ENCODE measurements at places on chromosomes 16 and 17. TPM values are rescaled to one million over a fixed set of nuclear protein-coding genes. Genes with fewer than 3 reads are reported as not detected.
A peak's percentile ranks its signal among the peaks of the same experiment; 100 is the strongest.

DNA sequence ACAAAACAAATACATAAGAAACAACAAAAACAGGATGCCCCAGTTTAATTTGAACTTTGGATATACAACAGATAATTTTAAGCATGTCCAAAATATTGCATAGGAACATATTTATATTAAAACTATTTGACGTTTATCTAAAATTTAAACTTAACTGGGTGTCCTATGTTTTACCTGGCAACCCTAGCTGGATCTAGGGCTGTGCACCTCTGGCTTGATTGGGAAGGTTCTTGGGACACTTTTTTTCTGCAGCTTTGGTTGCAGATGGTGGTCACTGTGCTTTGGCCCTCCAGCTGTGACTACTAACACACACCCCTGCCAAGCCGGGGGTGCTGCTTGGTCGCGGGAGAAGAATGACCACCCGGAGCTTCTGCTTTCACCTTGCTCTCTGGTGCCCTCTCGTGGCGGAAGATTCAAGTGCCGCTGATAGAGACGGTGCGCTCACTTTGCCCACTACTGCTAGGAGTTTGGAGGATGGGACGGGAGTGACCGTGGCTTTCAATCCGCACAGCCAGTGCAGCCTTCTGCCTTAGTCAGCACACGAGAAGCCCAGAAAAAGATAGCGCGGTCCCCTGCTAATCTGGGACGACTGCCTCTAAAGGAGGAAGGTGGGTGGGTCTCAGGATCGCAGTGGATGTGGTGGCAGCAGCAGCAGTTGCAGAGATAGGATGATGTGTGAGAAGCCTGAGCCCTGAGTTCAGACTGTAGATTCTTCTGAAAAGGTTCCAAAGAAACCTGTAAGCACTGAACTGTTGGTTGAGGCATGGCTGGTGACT is 6.7 kb downstream of the SPACA3 start:
- DNase-seq, result peak; percentile 70

GRCh38 chr16:70677499-70678120 is 8.2 kb downstream of the MTSS2 start:
- DNase-seq, result no peak

GRCh38 chr16:81650982-81651562 is 128.0 kb upstream of the PLCG2 start:
- DNase-seq, result peak; percentile 91

DNA sequence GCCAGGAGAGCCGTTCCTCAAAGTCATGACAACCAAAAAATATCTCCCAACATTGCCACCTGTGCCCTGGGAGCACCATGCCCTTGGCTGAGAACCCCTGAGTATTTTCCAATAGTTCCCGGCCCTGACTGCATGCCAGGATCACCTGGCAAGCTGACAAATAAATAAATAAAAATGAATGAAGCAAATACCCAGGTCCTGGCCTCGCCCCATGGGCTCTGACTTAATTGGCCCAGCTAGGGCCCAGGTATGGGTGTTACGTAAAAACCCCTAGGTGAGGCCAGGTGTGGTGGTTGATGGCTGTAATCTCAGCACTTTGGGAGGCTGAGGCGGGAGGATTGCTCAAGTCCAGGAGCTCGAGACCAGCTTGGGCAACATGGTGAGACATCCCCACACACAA is 2.7 kb upstream of the C16orf74 start:
- no peak for DNase-seq

The HOXB13 gene
- not detected for polyA plus RNA-seq

- DNase-seq, result no peak
Measured at GRCh38 chr16:64534180-64534780, 587.6 kb downstream of the CDH11 start.

DNA sequence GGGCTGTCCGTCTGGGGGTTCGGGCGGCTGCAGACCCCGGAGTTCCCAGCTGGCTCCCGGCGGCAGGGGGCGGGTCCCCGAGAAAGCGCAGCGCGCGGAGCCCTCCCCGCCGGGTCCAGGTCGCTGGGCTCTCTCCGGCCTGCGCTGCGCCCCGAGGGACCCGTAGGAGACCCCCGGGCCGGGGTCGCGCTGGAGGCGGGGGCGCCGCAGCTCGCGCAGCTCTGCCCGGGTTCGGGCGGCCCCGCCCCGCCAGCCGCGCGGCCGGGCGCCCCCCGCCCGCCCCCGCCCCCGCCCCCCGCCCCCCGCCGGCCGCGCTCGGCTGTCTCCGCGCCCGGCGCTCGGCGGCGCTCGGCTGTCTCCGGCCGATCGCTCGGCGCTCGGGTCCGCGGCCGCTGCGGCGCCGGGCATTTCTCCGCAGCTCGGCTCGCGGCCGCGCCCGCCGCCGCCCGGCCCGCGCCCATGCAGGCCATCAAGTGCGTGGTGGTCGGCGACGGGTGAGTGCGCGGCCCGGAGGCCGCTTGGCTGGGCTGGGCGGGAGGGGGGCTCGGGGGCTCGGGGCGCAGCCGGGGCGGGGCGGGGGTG is at the start of gene RAC3:
Gene RAC3, plus strand, starts transcription at position 376 of the 582 bp plus-strand sequence. Its CDS starts 84 bp downstream, at position 460.
- DNase-seq, result no peak

- peak; percentile 27 for DNase-seq
Measured at GRCh38 chr16:31874366-31875111, 932 bp downstream of the ZNF267 start.

GRCh38 chr16:10619271-10619849 is 39.0 kb upstream of the EMP2 start:
- DNase-seq, result no peak

DNA sequence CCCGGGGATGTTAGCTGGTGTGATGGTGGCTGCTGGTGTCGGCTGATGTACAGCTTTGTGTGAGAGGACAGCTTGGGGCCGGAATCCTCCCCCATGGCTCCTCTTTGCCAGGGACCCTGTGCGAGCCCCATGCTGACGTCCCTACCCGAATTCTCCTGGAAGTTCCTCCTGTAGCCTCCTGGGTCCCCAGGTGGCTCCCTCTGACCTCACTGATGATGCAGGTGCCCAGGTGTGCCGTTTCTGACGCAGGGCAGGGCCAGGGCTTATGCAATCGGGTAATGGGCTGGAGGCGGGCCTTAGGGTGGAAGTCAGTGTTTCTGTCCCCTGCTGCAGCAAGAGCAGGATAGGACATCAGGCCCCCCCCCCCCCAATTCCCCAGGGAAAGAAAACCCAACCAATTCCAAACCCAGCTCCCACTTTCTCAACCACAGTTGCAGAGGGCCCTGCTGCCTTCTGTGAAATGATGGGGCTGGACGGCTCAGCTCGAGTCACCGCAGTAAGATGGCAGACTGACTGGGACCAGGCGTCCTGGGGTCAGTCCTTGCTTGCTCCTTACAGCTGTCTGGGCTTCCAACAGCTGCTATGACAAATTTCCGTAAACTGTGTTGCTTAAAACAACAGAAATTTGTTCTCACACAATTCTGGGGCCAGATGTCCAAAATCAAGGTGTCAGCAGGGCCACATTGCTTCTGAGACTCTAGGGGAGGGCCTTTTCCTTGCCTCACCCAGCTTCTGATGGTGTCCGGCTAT is 139.0 kb upstream of the PLCG2 start:
- no peak for DNase-seq

GRCh38 chr17:15446036-15446435 is 21.4 kb downstream of the CDRT4 start:
- no peak for DNase-seq

DNA sequence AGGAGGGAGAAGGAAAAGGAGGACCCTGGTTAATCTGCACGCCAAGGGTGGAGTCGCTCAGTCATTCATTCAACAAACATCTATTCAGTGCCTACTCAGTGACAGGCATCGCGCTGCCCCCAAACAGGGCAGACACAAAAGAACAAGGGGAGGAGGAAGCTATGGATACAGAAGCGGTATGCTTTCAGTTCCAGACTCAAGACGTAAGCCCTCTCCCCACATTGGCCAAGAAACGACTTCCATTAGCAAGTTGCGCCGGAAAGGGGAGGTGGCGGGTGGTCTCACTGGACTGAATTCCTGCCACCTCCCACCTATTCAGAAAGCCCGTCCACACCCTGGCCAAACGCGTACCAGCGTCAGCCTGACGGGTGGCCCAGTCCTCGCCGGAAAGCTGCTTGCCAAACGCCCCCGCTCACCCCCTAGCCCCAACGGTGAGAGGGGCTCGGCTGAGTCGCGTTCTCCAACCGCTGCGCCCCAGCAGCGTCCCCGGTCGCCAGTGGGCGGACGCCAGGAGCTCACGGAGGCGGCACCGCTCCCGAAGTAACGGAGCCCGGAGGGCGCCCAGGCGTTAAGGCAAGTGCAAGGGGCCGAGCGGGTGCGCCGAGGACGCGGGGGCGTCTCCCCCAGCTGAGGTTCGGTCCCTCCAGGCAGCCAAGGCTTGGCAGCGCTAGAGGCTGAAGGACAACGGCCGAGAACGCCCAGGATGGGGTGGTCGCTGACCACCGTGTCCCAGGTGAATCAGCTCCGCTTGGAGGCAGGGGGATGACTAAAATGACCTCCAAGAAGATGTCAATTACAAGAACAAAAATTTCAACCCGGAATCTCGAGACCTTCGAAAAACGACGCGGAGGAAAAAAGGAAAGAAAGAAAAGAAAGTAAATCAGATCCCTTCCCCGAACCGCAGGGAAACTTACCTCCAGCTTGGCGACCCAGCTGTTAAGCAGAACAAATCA is 470.7 kb downstream of the SOX9 start:
- DNase-seq, result no peak

DNA sequence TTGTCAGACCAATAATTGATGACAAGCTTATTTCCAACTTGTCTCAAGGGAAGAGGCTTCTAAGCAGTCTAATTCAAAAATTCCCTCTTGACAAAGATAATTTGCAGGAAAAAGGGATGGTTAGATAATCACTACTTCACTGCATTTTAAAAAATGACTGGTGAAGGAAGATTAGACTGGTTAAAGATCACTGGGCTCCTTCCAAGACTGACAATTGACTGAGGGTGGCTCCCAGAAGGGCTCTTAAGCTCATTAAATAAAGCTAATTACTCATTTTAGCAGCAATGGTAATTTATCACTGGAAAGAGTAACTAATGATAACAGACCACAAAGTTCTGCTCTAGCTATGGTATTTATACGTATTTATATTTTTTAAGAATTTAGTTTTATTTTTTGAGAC is 4.4 kb upstream of the HEATR3 start:
- no peak for DNase-seq

The FBXL16 gene
- polyA plus RNA-seq, result 0.72 TPM

DNA sequence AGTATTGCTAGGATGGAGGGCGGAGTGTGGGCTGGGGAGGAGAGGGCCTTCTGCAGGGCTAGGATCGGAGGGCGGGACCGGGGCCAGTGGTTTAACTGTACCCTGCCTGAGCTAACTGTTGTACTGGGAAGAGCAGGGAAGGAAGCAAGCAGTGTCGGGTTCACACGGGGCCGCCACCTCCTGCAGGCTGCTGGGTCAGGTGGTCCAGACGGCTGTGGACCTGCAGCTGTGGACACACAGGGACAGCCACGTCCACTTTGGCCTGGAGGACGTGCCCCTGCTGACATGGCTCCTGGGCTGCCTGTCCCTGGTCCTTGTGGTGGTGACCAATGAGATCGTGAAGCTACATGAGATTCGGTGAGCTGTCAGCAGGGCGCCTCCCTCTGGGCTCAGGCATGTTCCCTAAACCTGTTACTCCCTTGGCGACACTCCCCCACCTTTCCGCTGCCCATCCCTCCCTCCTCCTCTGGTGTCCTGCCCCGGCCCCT is 16.6 kb downstream of the CASKIN2 start:
- DNase-seq, result no peak

The MT1A gene
- not detected for polyA plus RNA-seq

The DNAH9 gene
- polyA plus RNA-seq, result 0.76 TPM

GRCh38 chr16:87249425-87249824 is 67.8 kb downstream of the C16orf95 start:
- no peak for DNase-seq

DNA sequence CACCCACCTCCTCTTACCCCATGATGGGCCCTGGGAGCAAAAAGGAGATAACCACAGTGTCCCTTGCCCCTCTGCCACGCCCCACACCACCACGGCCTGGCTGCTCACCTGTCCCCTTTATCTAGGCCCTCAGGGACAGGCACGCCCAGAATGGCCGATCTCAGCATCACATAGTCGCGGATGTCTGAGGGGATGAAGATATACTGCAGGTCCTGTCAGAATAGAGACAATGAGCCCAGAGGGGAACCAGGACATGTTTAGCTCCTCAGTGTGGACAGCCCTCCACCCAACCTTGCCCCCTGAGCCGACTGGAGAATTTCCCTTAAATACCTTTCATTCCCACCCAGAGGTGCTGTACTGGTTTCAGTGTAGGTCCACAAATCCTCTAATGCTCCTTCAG is 15.2 kb downstream of the ST6GALNAC2 start:
- no peak for DNase-seq

DNA sequence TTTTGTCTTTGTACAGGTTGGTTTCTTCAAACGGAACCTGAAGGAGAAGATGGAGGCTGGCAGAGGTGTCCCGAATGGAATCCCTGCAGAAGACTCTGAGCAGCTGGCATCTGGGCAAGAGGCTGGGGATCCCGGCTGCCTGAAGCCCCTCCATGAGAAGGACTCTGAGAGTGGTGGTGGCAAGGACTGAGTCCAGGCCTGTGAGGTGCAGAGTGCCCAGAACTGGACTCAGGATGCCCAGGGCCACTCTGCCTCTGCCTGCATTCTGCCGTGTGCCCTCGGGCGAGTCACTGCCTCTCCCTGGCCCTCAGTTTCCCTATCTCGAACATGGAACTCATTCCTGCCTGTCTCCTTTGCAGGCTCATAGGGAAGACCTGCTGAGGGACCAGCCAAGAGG is 4.9 kb downstream of the ZNF768 start:
- DNase-seq, result no peak

DNA sequence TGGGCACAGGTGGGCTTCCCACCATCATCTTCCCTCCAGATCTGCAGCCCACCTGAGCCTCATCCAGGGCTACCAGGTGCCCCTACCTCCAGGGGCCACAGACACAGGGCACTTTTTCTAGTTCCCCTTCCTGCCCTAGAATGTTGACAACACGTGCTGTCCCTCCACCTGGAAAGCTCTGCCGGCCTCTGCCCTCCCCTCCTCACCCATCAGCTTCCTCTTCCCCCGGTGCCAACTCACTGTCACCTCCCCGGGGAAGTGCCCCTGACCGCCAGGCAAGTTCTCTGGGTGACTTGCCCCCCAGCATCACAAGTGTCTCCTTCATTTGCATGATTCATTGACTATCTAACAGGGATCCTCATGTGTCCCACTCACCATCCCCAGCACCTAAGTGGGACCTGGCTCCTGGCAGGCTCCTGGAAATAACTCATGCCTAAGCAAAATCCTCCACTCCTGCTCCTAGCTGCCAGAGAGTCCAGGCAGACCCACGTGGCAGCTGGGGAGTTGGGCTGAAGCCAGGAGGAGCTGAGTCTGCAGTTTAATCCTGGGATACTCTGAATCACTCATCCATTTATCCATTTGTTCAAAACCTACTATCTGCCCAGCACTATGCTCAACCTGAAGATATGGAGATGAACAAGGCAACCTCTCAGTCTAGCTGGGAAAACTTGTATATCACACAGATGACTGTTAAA is 304.4 kb downstream of the FOXL1 start:
- DNase-seq, result peak; percentile 37
